ENCODE measurements at places on chromosomes 6 and 20.
A peak's percentile ranks its signal among the peaks of the same experiment; 100 is the strongest.

- DNase-seq = no peak
These were observed 471.7 kb downstream of the CBLN4 start for GRCh38 chr20:55533632-55534031.

DNA sequence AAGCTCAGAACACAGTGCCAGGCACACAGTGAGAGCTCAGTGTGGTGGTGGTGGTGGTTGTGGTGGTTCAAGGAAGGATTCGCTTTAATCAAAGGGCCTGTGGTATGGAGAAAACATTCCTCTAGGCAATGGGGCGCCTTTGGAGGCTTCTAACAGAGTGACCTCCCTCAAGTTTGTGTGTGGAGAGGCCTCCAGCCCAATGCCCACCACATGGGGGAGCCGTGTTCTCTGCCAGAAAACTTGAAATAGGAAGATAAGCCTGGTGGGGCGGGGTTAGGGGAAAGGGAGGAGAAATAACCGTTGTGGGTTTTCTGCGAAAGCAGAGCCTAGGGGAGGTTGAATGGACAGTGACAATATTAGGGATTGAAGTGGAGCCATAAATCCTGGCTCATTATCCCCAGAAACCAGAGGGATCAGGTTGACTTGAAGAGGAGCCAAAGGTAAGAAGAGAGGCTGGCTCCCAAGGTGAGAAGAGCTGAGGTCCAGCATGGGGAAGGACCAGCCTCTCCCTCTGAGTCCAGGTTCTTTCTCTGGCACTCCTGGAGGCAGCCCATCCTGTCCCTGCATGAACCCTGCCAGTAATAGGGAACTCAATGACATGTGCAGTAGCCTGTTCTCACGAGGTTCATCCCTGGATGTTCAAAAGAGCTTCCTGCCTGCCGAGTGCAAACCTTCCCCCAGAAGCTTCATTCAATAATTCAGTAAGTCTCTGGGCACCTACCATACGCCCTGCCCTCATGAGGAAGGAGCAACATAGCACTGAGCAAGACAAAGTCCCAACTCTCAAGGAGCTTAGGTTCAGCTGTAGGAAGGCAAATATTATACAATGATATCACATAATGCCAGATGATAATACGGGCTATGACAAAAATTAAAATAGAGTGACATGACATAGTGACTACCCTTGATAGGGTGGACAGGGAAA is 51.4 kb downstream of the TGM2 start:
- DNase-seq = peak; percentile 57

DNA sequence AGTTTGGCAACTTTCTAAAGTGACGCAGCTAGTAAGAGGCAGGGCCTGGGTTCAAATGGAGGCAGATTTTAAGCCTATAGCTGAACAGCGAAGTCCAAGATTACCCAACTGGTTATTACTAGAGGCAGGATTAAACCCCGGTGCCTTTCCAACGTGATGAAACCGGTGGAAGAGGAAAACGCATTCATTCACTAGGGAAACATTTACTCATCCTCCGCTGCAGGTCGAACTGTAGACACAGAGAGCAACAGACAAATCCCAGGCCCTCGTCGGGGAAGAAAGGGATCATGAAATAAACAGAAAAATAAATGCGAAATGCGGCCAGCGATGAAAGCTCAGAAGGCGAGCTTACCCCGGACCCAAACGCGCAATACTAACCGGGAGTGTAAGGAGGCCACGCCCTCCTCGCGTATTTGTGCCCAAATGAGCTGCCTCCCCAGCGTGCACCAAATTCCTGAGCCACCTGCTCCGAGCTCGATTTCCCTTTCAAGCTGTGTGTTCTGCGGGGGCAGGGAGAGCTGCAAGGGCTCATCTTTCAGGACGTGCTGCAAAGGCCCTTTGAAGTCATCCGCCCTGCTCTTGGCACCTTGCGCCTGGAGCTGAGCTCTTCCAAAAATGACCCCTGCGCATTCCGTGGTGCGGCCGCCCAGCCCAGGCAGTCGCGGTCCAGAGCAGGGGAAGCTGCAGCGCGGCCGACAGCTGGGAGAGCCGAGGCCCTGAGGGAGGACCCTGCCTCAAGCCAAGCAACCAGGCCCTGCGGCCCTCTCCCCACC is 46.9 kb downstream of the PDYN start:
- DNase-seq = peak; percentile 67

DNA sequence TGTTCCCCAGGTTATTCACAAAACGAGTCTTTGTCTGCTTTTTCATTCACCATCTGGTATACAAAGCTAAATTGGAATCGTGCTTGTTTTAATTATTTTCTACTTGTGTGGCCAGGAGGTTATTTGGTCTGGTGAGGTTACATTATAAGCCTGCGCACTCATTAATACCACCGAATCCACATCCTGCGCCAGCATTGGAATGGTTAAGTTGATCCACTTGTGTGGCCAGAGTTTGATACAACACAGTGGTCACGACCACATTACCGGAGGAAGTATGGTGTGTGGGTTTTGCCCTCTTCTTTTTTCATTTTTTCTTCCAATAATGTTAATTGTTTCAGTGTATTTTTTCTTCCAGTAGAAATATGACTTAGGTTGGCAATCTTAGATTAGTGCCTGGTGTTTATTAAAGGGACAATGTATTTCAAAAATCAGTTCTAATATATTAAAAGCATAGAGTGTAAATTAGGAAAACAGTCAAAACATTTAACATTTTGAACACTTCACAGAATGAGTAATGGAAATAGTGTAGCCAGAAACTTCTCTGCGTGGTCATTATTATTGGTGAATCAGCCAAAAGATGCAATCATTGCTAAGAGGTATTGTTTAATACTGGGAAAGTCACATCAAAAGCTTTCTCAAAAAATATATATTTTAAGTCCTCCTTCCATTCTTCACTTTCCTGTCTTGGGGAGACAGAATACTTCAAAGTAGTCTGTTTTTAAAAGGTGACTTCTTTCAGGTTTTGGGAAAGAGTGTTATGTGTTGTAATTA is 84.5 kb downstream of the JARID2 start:
- no peak for DNase-seq

- DNase-seq = no peak
These were observed 53.8 kb upstream of the MTRF1L start for GRCh38 chr6:153056308-153056707.

GRCh38 chr6:158011478-158011920 is 29.8 kb downstream of the SYNJ2 start:
- peak; percentile 68 for DNase-seq

GRCh38 chr20:23568320-23568970 is at the start of gene CST9L:
Gene CST9L (minus strand): TSS chr20:23568484. CDS start chr20:23568450, 34 bp downstream.
- DNase-seq = no peak

DNA sequence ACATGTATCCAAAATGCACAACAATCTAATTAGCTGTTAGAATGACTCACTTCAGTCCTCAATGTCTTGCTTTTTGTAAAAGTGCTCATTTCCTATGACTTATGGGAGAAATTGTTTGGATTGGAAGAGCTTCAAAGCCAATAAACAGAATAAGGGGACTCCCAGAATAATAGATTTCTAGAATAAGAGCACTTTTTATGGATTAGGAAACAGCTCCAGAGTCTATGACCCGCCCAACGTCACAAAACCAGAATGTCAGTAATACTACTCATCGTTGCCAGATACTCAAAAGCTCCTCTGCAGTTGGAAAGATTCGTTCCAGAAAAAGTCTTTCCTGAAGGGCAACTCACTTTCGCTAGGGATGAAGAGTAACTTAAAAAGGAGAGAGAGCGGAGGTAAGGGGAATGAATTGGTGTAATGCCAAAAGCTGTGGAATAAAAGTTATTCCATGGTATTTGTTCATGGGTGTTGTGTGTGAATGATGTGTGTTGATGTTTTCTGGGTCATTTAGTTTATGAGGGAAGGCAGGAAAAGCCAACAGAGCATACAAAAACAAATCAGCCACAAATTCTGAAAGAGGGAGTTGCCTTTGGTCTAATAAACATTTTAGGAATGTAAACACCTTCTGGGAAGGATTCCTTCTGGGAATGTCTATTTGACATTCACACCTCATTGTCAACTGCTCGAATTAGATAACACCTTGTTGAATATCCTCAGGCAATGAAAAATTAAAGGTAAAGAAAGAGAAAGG is 64.6 kb downstream of the SYNE1 start:
- DNase-seq = peak; percentile 43

- DNase-seq = no peak
These were observed 308.7 kb upstream of the TFAP2D start for GRCh38 chr6:50404643-50405042.

DNA sequence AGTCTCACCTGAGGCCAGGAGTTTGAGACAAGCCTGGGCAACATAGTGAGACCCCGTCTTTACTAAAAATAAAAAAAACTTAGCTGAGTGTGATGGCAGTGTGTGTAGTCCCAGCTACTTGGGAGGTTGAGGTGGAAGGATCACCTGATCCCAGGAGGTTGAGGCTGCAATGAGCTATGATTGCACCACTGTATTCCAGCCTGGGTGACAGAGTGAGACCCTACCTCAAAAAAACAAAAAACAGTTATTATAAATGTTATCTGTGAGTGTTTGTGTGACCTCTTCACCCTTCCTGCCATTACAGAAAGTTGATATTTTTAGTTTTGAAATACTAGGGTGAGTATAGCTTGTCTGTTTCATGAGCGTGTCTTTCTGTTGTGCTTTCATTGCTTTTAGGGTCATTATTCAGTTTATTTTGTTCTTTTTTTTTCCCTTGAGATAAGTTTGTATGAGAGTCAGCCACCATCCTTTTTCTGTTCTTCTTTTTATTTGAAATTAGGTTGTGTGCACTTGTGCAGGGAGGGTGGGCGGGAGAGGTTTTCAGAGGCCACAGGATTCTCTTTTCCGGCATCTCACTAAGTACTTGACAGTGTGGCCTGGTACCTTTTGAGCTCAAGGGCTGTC is 26.2 kb downstream of the CDYL start:
- DNase-seq = no peak

GRCh38 chr20:16601047-16601446 is 27.8 kb upstream of the KIF16B start:
- DNase-seq = no peak

DNA sequence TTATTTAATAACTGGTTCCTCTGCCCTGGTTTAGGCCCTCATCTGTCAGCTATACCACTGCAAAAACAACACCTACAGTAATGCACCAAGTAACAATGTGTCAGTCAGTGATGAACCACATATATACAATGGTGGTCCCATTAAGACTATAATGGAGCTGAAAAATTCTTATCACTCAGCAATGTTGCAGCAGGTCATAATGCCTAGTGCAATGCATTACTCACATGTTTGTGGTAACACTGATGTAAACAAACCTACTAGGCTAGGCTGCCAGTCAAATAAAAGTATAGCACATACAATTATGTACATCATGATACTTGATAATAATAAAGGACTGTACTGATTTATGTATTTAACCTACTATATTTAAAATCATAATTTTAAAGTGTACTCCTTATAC is 31.3 kb downstream of the RARS2 start:
- DNase-seq = no peak

DNA sequence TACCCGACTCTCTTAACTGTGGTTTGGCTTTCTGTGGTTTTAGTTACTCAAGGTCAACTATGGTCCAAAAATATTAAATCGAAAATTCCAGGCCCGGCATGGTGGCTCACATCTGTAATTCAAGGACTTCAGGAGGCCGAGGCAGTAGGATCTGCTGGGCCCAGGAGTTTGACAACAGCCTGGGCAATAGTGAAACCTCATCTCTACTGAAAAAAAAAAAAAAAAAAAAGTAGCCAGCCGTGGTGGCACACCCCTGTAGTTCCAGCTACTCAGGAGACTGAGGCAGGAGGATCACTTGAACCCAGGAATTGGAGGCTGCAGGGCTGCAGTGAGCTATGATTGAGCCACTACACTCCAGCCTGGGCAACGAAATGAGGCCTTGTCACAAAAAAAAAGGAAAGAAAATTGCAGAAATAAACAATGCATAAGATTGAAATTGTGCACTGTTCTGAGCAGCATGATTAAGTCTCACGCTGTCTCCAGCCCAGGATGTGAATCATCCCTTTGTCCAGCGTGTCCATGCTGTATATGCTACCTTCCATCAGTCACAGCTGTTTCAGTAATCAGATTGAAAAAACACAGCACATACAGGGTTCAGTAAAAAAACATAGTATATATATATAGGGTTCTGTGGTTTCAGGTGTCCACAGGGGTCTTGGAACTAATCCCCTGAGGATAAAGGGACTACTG is 40.7 kb downstream of the RGS17 start:
- peak; percentile 83 for DNase-seq

DNA sequence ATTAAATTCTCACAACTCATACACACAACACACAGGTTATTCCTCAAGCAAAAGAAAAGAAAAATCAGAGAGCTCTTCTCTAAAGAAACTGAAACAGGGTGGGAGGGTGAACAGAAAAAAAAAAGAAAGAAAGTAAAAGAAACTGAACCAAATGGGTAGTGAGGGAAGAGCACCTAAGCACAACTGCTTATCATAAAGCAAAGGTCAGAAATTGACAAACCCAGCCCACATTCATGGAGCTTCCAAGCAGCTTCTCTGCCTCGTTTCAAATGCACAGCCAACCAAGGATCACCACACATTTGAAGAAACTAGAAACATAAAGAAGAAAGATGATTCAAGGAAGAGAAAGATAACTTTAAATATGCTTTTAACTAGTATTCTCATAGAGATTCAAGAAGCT is 90.5 kb downstream of the RNGTT start:
- DNase-seq = no peak

DNA sequence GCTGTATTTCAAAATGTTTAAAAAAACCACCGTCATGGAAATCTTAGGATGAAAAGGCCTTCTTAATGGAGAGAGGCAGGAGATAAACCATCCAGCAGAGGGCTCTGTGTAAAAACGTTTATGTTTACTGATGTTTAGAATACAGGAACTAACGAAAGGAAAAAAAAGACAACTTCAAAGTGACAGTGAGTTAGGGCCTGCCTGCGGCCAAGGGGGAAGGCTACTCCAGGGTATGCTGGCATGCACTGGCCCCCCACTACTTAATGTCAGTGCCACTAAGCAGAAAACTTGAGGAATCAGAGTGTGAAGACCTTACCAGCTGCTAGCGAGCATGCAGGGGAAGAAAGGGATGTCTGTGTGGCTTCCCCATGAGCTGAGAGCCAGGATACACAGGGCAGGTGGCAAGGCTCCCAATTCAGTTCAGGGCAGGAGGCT is 47.7 kb downstream of the AKAP7 start:
- peak; percentile 66 for DNase-seq

DNA sequence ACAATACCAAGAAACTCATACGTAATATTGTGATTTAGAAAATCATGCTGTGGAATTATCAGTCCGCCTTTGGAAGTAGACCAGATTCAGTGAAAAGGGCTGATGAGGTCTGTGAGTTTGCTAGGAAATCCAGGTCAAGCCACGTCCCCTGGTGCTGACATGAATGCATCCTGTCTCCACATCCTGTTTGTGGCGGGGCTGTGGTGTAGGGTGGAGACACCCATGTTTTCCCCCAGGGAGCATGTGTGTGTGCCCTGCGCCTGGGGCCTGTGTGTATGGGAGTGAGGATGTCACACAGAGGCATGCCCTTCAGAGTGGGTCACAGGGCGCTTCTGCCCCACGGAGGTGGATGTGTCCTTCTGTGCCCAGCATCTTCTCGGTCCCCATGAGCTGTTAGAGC is 109.1 kb downstream of the SASH1 start:
- DNase-seq = no peak

- no peak for DNase-seq
These were observed 838 bp downstream of the TNFAIP3 start for GRCh38 chr6:137867685-137868509.

- DNase-seq = no peak
These were observed 19.9 kb upstream of the THEMIS start for GRCh38 chr6:127920804-127921203.

Measured in cardiac muscle cell (in vitro differentiated cells and primary cell).